HAP-1 (cell line): ENCODE measurements at places on chromosomes 12 and 14.

DNA sequence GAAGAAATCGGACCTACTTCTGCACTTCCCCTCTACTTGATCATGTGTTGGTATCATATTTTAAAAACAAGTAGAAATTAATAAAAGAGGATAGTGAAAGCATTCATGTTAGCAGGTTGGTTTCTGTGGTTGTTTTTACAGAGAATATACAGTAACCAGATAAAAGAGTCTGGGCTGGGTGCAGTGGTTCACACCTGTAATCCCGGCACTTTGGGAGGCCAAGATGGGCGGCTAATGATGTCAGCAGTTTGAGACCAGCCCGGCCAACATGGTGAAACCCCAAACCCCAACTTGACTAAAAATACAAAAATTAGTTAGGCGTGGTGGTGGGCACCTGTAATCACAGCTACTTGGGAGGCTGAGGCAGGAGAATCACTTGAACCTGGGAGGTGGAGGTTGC is 55.9 kb downstream of the LRP6 start:
- DNase-seq, result no peak

GRCh38 chr12:54053003-54053750 is 458 bp upstream of the HOXC4 start:
- DNase-seq, result no peak

DNA sequence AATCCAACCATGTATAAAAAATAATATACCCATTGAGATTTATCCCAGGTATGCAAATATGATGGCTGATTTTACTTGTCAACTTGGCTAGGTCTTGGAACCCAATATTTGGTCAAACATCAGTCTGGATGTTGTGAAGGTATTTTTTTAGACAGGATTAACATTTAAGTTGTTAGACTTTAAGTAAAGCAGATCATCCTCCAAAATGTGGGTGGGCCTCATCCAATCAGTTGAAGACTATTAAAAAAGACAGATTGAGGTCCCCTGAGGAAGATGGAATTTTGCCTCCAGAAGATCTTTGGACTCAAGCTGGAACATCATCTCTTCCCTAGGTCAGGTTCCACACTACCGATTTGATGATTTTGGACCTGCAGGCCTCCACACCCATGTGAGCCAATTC is 271.2 kb downstream of the TMEM121 start:
- no peak for DNase-seq

DNA sequence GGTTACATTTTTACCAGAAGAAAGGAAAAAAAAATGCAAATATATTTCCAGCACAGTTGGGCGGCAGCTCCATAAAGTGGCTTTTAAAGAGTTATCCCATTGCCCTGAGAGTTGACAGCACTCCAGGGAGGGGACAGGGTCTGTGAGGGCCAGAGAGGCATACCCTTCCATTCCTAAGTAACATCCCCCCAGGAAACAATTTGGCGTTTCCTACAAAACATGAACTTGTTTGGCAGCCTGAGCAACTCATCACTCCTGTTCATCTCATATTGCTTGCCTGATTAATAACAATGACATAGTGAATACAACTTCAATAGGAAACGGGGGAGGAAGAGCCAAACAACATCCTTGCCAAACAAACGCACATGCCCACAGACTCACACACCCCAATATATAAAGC is 23.3 kb downstream of the TC2N start:
- no peak for DNase-seq

DNA sequence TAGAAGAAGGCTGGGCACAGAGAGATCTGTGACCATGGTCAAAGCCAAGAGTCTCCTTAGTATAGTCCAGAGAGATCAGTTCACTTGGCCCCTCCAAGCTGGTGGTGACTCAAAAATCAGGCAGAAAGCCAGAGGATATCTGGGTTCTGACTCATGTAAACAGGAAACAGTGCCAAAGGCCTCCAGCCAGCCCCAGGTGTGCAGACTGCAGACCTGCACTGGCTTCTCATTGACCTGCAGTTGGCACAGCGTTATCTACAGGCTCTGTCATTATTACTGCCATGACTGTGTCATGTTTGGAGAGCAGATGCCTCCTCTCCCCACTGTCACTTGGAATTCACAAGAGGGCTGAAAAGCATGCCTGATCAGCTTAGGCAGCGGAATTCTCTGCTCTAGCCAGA is 295.7 kb upstream of the PRKD1 start:
- no peak for DNase-seq

GRCh38 chr14:82759656-82760055 is 1226.0 kb upstream of the SEL1L start:
- DNase-seq, result peak; percentile 80

DNA sequence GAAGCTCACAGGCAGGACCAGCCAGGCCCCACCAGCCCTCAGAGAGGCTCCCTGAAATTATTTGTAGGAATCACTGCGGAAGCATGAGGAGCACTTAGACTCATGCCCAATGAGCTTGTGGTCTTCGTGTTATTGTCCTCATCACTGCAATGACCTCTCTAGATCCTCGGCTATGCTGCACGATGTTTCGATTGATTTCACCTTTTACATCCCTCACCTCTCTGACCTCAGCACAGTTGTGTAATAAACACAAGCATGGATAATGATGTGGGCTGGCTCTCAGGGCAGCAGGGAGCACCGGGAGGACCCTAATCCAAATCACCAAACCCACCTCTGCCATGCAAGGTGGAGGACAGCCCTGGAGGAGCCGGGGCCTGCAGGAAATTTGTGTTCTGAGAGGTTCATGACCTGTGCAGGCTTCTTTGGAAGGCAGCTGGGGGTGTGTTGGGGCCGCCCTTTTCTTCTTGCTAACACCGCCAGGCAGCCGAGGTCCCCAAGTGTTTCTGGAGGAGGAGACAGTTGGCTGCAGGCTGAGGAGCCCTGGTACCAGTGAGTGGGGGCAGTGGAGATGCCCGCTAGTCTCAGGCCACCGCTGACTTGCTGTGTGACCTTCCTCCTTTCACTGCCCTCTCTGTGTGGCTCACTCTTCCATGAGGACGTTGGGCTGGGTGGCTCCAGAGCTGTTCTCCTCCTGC is 29.5 kb upstream of the EML1 start:
- DNase-seq, result no peak

DNA sequence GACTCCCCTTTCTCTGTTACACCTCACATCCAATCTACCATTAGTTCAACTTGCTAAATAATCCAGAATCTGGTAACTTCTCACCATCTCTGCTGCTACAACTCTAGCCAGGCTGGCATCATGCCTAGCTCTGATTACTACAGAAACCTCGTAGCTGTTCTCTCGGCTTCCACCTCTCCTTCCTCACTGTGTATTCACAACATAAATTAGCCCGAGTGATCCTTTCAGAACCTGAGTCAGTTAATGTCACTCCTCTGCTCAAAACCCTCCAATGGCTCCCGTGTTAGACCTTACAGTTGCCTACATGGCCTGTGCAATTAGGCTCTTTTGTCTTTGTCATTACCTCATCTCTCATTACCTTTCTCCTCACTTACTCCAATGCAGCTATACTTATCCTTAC is 139.4 kb downstream of the PDE3A start:
- no peak for DNase-seq

DNA sequence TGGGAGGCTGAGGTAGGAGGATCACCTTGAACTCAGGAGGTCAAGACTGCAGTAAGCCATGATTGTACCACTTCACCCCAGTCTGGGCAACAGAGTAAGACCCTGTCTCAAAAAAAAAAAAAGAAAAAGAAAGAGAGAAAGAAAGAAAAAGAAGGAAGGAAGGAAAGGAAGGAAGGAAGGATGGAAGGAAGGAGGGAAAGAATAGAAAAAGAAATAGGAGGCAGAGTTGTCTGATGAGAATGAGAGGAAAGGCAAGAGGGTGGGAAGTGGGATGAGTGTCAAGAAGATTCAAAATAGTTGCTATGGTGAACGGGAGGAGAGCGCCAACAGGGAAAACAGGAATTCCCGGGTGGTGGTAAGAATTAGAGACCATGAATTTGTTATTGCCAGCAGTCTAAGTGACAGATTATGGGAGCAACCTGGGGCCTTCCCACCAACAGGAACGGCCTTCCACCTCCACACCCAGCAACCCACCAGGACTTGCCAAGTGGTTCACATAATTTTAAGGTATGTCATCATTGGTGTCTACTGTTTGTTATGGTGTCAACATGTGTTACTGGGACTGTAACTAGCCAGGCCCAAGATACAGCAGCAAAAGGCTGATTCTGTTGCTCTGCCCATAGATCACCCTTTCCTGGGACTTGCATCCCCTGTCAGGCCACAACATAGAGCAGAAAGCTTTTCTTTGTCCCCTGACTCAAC is 36.1 kb upstream of the C12orf76 start:
- DNase-seq, result no peak

DNA sequence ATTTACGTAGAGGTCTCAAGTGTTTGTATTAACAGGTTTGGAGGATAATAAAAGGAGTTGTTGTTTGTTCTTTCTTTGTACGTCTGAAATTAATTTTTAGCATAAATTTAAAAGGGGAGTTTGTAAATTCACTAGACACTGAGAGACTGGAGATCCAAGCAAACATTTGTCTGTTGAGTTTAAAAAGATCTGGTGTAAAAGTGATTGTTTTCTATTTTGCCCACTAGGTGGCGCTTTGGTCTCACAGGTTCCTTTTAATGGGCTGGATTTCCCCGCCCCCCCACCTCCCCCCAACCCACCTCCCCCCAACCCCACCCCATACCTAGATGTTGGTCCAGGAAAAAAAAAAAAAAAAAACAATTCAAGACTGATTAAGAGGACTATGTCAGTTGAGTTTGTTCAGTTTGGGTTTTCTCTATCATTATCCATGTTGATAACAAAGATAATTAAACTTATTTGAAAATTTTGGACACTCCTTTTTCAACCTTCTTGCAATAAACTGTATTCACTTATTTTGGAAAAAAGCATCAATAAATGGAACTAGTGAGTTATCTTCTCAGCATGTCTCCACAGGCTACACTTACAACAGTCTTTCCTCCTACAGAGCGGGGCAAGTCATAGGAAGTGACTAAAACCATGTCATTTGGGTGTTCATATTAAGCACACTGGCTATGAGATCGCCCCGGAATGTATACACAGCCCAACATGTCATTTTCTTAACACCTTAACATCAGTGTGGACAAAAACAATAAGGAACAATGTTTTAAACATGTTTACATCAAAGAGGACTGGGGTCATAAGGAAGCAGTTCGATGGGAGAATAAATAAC is 841.1 kb downstream of the NRXN3 start:
- DNase-seq, result peak; percentile 7
